ENCODE measurements at places on chromosomes 7 and 10. TPM values are rescaled to one million over a fixed set of nuclear protein-coding genes. Genes with fewer than 3 reads are reported as not detected.

- no peak for DNase-seq
Measured at GRCh38 chr10:123571978-123572377, 94.2 kb upstream of the GPR26 start.

Gene AKR1D1
- total RNA-seq: not detected

GRCh38 chr7:108057951-108058481 lies 55.1 kb upstream of the LAMB1 start:
- no peak for DNase-seq

DNA sequence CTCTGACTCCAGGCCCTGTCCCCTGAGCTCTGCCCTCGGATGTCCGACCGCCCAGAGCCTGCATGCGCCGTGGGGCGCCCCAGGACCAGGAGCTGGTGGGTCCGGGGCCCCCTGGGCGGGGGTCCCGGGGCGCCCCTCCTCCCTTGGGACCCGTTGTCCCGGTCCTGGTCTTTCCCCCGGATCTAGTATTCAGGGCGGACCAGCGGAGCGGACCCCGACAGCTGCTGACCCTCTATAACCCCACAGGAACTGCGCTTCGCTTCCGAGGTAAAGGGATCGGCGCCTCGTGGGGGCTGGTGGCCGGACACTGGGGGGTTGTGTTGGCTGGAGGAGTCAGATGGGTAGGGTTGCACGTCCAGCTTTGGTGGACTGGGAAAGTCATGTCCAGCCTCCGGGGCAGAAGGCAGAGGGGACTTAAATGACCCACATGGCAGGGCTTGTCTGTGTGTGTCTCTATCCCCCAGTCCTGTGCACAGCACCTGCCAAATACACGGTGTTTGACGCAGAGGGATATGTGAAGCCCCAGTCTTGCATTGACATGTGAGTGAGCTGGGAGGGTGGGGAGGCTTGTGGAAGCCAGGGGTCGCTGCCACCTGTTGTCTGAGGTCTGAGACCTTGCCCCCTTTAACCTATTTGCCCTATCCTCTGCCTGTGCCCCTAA lies 520 bp downstream of the MOSPD3 start:
- no peak for DNase-seq

Gene CDC14C
- total RNA-seq: not detected

Gene AKR1C8
- total RNA-seq: not detected

Gene TBC1D12
- total RNA-seq: 0.85 TPM

Gene LIPN
- not detected for total RNA-seq

Gene DYDC1
- total RNA-seq: not detected

GRCh38 chr10:92891885-92892690 lies 43.8 kb downstream of the EXOC6 start:
- DNase-seq: no peak

GRCh38 chr10:7787150-7787856 lies 490 bp downstream of the KIN start:
- DNase-seq: no peak

- DNase-seq: no peak
Measured at GRCh38 chr7:22301790-22302189, 55.2 kb downstream of the RAPGEF5 start.

DNA sequence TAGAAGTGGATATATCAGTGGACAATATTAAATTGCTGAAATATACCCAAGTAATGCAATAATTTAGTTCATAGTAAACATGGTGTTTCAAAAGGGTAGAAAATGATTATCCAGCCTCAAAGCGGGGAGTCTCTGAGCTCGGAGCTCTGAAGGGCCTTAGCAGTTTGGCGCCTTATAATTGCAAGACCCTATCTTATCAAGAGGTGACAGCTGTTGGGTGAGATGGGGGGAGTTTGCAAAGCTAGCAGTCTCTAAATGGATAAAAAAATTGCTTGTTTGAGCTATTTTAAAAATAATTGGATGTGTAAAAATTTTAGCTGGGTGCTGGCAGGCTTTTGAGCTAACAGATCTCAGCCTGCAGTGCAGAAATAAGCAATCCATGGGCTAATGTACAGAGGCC lies 219.2 kb downstream of the CCSER2 start:
- DNase-seq: no peak

- no peak for DNase-seq
Measured at GRCh38 chr10:125017547-125018298, 75.8 kb downstream of the ZRANB1 start.

- DNase-seq: no peak
Measured at GRCh38 chr10:128922172-128922571, 544.9 kb upstream of the MGMT start.

Gene ACTR1A
- total RNA-seq: 66.9 TPM

Gene PLXDC2
- not detected for total RNA-seq

Gene OR2A42
- total RNA-seq: 0.09 TPM

Gene NPY4R2
- not detected for total RNA-seq

DNA sequence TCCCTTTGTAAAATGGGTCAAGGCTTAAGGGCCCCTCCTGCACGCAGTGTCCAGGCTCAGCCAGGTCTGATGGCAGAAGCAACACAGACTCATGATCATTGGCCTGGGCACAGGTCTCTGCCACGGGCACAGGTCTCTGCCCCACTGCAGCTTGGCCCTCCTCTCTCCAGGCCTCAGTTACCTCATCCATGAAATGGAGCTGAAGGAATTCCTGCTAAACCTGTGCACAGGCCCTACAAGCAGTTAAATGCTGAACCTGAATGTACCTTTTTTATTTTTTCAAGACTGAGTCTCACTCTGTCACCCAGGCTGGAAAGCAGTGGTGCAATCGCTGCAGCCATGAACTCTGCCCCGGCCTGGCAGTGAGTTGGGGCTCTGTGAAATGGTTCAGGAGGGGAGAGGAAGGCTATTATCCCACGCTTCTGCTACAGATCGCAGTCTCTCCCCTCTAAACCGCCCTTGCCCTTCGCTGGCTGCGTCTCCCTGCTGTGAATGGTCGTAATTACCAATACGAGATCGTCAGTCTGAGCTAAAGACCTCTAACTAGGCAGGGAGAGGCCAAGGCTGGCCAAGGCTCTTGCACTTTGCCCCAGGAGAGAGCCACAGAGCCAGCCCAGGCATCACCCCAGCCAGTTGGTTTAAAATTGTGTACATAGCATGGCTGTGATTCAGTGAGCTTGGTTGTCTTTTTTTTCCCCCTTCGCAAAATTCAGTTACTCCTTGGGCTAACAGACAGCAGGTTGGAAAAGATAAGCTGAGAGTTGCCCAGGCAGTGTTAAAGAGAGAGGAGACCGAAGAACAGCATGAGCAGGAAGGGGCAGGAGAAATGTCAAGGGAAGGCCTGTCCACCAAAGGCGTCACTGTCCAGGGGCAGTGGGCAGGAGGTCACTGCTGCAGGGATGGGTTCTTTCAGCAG lies 93.0 kb upstream of the KCTD7 start:
- DNase-seq: no peak

Gene AASS
- total RNA-seq: 2.2 TPM

DNA sequence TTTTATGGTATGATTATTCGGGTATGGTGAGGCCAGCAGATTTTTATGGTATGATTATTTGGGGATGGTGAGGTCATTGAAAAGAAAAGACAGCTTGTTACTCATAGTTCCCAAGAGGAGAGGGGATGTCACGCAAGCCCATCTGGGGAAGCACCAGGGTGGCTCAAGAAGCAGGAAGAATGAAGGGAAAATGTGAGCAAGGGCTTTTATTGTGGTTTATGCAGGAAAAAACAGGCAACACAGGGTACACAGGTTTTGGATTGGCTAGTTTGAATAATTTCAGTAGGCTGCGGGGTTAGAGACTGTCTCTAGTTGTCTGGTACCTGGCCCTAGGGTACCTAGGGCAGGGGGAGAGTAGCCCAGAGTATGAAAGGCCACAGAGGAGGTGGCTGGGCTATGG lies 26.8 kb upstream of the DGKI start:
- no peak for DNase-seq

Gene CHAT
- total RNA-seq: 2.2 TPM

DNA sequence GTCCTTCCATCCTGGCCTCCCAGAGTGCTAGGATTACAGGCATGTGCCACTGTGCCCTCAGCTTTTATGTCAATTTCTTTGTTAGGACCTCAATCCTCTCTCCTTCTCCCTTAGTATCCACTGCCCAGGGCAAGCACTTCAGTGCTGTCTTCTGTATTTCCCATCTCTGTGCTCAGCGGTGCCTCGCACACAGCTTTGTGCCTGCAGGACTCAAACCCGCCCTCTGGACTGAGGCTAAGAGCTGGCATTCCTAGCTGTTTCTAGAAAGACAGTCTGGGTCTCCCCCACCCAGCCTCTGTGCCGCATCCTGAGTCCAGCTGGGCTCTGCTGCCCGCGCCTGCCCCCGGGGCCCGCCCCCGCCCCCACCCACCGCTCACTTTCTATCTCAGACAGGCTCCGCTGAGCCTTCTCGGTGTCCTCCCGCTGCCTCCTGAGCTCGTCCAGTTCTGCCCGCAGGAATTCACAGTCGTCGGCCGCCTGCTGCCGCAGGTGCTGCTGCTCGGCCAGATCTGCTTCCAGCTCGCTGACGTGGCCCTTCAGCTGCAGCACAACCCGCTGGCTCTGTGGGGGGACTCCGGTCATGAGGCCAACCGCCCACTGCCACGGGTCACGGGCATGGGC lies 67.3 kb downstream of the SPDYE5 start:
- DNase-seq: no peak

Gene MYPN
- total RNA-seq: not detected

GRCh38 chr10:88271761-88272543 lies 311.2 kb downstream of the RNLS start:
- DNase-seq: no peak

GRCh38 chr10:123786896-123787295 lies 104.7 kb downstream of the CPXM2 start:
- no peak for DNase-seq

Gene CALML5
- not detected for total RNA-seq

GRCh38 chr10:11387551-11388222 lies 223.8 kb downstream of the USP6NL start:
- no peak for DNase-seq

Gene SKIDA1
- total RNA-seq: 0.11 TPM

DNA sequence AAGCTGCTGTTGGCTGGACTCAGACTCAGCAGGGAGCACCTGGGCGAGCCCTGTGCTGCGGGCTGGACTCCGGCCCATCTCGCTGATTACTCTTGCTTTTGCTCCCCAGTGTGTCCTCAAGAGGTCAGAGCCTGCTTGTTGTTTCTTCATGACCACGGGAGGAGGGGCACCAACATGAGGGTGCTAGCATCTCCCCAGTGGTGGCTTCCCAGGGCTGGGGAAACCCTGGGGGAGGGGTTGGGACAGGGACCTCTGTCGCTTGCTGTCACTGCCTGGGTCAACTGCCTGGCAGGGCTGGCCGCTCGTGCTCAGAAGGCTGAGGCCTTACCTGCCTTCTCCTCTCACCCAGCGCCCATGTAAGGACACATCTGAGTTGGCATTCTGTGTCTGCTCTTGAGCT lies 152.3 kb upstream of the SHH start:
- DNase-seq: no peak

GRCh38 chr10:49509771-49510303 lies 29.1 kb downstream of the ERCC6 start:
- DNase-seq: no peak

- DNase-seq: no peak
Measured at GRCh38 chr10:20956843-20957242, 59.7 kb upstream of the NEBL start.

DNA sequence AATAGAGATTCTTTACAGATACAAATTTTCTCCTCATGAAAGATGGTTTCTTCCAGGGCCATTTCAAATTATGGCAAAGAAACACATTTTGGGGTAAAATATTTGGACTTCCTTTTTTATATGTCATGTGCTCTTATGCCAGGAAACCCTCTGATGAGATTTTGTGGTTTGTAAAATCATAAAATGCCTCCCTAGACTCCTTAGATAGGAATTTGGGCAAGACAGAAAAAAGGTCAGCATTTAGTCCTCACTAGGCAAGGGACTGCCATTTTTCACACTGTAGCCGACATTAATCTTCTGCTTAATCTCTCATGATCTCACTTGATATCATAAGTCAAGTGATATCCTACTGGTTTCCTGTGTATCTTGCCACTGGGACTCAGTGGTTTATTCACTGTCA lies 286.4 kb downstream of the ARHGAP12 start:
- DNase-seq: no peak

DNA sequence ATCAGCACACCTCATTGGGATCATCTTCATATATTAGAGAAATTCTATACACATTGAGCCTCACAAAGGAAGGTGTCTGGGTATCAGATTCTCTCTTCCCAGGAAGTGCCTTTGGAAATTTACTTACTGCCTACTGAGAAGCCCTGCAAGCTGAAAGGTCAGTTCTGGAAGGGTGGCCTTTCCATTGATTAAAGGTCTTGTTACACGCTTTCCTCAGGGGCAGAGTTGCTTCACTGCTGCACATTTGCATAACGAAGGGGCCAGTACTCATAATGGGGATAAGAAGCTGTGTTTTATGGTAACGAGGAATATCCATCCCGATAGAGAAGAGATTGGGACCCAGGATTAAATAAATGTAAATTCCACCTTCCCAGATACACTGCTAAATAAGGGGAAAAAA lies 19.4 kb upstream of the IL15RA start:
- no peak for DNase-seq

- DNase-seq: no peak
Measured at GRCh38 chr10:43867113-43867512, 218.4 kb upstream of the ZNF32 start.

DNA sequence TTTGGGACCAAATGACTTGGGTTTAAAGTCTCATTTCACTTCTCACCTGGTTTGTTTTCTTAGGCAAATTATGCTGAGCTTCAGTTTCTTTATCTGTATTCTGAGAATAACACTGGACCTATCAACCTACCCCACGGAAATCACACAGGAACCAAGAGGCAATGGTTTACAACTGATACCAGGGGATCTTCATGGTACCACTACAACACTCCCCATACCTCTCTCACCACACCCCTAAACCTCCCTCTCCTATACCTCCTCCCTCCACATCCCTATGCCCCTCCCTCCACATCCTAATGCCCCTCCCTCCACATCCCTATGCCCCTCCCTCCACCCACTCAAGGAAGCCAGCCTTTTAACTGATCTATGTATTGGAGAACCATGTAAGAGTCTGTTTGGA lies 9.9 kb downstream of the FAM204A start:
- DNase-seq: no peak

DNA sequence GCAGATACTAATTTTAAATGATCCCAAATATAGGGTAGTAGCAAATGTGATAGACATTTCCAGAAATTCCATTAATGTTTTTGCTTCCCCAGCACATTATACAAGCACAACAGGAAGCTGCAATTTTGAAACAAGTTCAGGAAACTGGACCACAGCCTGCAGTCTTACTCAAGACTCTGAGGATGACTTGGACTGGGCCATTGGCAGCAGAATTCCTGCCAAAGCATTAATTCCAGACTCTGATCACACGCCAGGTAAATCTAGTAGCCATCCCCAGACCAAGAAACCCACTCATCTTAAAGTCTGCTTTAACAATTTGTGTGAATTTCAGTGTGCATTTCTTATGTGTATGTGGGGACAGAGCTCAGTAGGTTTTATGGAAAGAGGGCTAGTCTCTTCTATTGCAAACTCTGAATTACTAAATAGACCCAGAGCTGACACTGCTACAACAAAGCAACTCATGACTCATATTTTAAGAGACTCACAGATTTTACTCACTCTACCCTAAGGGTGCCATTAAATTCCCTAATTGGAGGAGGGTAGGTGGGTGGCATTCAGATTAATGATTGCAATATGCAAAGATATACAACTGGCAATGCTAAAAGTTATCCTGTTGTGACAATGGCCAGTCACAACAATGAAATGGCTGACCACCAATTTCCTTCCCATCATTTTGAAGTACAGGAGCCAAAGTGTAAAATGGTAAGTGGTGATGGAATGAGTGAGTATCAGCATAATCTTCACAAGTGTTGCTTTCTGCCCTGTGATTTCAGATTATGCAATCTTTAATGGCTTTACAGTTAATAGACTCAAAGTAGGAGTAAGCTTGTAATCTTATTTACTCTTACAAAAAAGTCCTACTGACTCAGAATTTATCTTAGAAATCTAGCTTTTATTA lies 317.6 kb upstream of the PLXDC2 start:
- DNase-seq: no peak

- no peak for DNase-seq
Measured at GRCh38 chr7:102834999-102835398, 77.8 kb upstream of the LRRC17 start.

All from activated T-helper 2 cell treated with anti-CD3 and anti-CD28 coated beads, Interferon-gamma antibody, Interleukin-2, Interleukin-4, amounts not matched to agents 10 μg/mL and 5 μg/mL and 100 μg/mL, durations not matched to agents 14 hours and 24 hours and 36 hours (primary cell).